ENCODE measurements at places on chromosomes 5 and 9. TPM values are rescaled to one million over a fixed set of nuclear protein-coding genes. Genes with fewer than 3 reads are reported as not detected.

GRCh38 chr9:27591672-27592071, 18.4 kb upstream of the C9orf72 start:
- H3K27me3 ChIP-seq, result no peaks in the 10 kb centered on the region
- H3K36me3 ChIP-seq, result no peaks in the 10 kb centered on the region

- H3K27me3 ChIP-seq, result no peaks in the 10 kb centered on the region
- peak; percentile 49 for ATAC-seq
- H3K4me3 ChIP-seq, result no peak overlapping the region
- H3K27ac ChIP-seq, result peak overlapping the region; percentile 33
- H3K4me1 ChIP-seq, result no peaks in the 10 kb centered on the region
Measured at GRCh38 chr5:76542887-76543690, 80.1 kb downstream of the F2RL2 start.

GRCh38 chr9:110006657-110007056, 201.3 kb downstream of the C9orf152 start:
- ATAC-seq, result no peak
- no peak overlapping the region for H3K27ac ChIP-seq
- no peaks in the 10 kb centered on the region for H3K36me3 ChIP-seq
- H3K4me3 ChIP-seq, result no peak overlapping the region
- no peaks in the 10 kb centered on the region for H3K4me1 ChIP-seq

GRCh38 chr5:16414861-16415260, 50.7 kb downstream of the ZNF622 start:
- ATAC-seq, result no peak
- H3K27ac ChIP-seq, result no peak overlapping the region
- H3K4me1 ChIP-seq, result no peaks in the 10 kb centered on the region

SHISAL2B gene
- total RNA-seq, result not detected

- no peak overlapping the region for H3K27ac ChIP-seq
- H3K4me1 ChIP-seq, result no peaks in the 10 kb centered on the region
- H3K27me3 ChIP-seq, result no peaks in the 10 kb centered on the region
- no peaks in the 10 kb centered on the region for H3K36me3 ChIP-seq
- no peak overlapping the region for H3K4me3 ChIP-seq
- ATAC-seq, result no peak
Measured at GRCh38 chr5:167861129-167861927, 430.1 kb upstream of the WWC1 start.

OBP2B gene
- not detected for total RNA-seq

GPX8 gene
- total RNA-seq, result 9.2 TPM

CER1 gene
- not detected for total RNA-seq

DNA sequence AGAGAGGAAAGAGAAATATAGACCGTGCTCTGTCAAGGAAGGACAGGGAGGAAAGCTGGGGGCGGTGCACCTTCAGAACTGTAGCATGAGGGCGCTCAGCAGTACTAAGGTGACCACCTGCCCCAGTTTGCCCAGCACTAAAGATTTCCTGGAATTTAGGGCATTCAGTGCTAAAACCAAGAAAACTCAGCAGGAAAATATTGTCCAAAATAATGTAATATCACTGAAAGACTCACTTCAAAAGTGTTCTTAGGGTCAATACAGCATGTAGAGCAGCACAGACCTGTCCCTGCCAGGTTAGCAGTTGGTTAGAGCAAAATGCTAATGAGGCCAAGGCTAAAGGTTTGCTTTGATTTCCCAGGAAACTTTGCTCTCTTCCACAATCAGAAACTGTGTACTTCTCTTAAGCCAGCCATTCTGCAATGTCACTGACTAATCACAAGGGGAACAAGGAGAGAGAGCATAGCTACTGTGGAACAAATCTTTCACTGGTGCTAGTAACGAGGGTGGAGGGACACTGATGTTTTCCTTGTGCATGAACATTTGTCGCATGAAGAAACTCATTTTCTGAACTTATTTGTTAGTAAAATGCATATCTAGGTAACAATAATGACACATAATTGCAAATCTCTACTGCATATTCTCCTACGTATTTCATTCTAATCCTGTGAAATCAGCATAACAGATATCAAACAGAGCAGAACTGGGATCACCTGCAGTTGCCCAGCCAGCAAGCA, 53.0 kb upstream of the GRAMD2B start:
- H3K27me3 ChIP-seq, result no peaks in the 10 kb centered on the region
- no peaks in the 10 kb centered on the region for H3K36me3 ChIP-seq
- H3K4me1 ChIP-seq, result peaks cover 15% of the 10 kb centered on the region
- H3K4me3 ChIP-seq, result no peak overlapping the region
- H3K27ac ChIP-seq, result peak overlapping the region; percentile 10

ISOC1 gene
- 31.2 TPM for total RNA-seq

PDCD1LG2 gene
- 4.6 TPM for total RNA-seq

DNA sequence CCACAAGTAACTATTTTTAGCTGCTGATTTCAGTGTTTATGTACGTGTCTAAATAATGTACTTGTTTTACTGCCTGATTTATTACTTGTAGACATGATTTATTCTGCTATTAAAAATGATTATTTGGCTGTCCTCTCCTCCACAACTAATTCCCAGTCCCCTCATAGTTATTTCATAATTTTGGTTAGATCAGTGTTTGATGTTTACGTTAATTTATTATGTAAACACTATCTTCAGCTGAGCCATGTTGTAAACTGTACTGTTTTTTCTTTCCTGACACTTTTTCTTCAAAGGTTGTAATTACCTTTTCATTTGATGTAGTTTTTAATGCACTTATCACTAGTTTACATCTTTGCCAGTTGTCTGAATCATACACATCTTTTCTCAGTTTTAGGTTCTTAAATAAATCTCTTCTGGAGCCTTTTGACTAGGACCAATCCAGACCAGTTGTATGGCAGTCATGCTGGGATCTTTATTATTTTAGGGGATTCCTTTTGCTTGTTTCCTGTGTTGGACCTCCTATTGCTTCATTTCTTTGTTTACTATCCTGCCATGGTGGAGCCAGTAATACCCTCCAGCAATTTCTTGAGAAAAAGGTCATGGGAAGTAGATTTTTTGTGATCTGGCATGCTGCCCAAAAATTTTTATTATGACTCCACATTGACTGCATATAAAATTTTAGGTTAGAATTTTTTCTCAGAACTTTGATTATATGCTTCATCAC, 16.1 kb downstream of the AP3S1 start:
- no peak overlapping the region for H3K27ac ChIP-seq
- no peak for ATAC-seq
- H3K4me3 ChIP-seq, result no peak overlapping the region
- H3K36me3 ChIP-seq, result no peaks in the 10 kb centered on the region
- H3K4me1 ChIP-seq, result peaks cover 64% of the 10 kb centered on the region

DNA sequence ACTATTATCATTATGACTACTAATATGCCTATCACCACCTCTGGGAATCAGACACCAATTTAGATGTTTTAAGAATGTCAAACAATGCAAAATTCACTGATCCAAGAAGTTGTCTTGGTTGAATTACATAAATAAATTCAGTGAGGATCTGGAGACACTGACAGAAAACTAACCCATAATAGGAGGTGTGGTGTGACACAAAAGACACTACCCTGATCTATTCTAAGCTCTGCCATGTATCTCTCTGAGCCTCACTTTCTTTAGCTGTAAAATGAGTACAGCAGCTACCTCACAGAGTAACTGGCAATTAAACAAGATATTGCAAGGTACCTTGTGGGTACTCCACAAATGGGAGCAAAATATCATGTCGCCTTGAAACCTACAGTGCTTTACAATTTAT, 7.5 kb downstream of the CDK5RAP2 start:
- H3K36me3 ChIP-seq, result peaks cover 3% of the 10 kb centered on the region
- no peaks in the 10 kb centered on the region for H3K4me1 ChIP-seq
- H3K4me3 ChIP-seq, result no peak overlapping the region
- no peaks in the 10 kb centered on the region for H3K27me3 ChIP-seq
- ATAC-seq, result no peak

OLFM1 gene
- 27.2 TPM for total RNA-seq

DNA sequence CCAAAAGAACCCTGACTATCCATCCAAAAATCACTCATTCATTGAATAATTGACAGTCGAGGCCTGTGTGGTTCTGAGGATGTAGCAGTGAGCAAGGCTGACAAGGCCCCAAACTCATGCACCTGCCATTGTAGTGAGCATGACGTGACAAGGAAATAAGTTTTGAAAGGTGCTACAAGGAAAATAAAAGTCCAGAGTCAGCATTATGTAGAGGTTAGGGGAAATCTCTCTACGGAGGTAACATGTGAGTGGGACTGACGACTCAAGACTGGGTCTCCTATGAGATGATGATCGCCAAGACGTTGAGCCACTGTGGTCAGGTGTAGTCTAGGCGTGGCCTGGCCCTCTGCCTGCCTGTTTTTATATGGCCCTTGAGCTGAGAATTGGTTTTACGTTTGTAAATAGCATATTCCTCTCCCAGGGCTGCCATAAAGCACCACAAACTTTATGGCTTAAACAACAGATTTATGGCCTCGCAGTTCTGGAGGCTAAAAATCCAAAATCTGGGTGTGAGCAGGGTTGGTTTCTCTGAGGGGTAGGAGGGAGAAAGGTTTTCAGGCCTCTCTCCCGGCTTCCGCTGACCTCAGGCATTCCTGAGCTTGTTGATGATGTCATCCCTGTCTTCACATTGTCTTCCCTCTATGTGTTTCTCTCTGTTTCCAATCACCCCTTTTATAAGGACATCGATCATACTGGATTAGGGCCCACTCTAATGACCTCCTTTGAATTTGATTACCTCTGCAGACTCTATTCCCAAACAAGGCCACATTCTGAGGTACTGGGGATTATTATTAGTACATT, 206.4 kb upstream of the EGFLAM start:
- no peak overlapping the region for H3K4me3 ChIP-seq
- H3K4me1 ChIP-seq, result no peaks in the 10 kb centered on the region
- no peaks in the 10 kb centered on the region for H3K36me3 ChIP-seq
- H3K27ac ChIP-seq, result no peak overlapping the region
- no peak for ATAC-seq

GRCh38 chr9:105503881-105504280, 54.0 kb upstream of the FKTN start:
- H3K27ac ChIP-seq, result no peak overlapping the region
- ATAC-seq, result no peak
- H3K4me3 ChIP-seq, result no peak overlapping the region
- no peaks in the 10 kb centered on the region for H3K36me3 ChIP-seq
- H3K27me3 ChIP-seq, result no peaks in the 10 kb centered on the region
- H3K4me1 ChIP-seq, result no peaks in the 10 kb centered on the region

DNA sequence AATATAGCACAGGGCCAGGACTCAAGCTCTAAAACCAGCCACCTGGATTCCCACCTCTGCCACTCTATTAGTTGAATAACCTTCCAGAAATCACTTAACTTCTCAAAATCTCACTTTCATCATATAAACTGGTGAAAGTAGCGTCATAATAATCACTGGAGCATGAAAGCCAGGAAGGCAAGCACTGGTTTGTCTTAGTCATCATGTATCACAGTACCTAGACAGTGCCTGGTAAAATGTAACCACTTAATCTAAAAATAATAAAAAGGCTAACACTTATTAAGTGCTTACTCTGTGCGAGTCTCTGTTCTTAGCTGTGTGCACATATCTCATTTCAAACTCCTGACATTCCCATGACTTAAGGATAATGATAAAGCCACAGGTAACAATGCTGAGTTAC, 109.4 kb downstream of the ASTN2 start:
- ATAC-seq, result no peak
- no peaks in the 10 kb centered on the region for H3K36me3 ChIP-seq
- no peak overlapping the region for H3K27ac ChIP-seq

DNA sequence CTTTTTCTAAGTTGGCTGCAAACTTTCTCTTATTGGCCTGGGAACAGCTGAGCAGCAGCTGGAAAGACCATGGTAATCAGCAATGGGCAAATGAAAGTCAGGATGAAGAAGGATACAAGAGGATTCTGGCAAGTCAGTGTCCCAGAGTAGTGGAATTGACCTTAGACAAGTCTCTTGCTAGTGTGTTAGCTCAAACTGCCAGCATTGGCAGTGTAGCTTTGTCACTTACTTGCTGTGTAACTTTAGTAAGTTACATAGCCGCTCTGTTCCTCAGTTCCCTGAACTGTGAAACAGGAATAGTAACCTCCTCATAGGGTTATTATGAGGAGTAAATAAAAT, 3.6 kb downstream of the ALDH1A1 start:
- H3K36me3 ChIP-seq, result no peaks in the 10 kb centered on the region
- H3K4me1 ChIP-seq, result peaks cover 44% of the 10 kb centered on the region
- no peak for ATAC-seq
- peak overlapping the region; percentile 19 for H3K4me3 ChIP-seq
- H3K27me3 ChIP-seq, result no peaks in the 10 kb centered on the region
- H3K27ac ChIP-seq, result no peak overlapping the region

ADAMTSL2 gene
- total RNA-seq, result 5.8 TPM

GRCh38 chr9:17637229-17637628, 58.4 kb downstream of the SH3GL2 start:
- H3K27me3 ChIP-seq, result no peaks in the 10 kb centered on the region
- H3K36me3 ChIP-seq, result no peaks in the 10 kb centered on the region
- no peaks in the 10 kb centered on the region for H3K4me1 ChIP-seq
- H3K27ac ChIP-seq, result no peak overlapping the region
- H3K4me3 ChIP-seq, result no peak overlapping the region

GRCh38 chr5:73482383-73483136, 15.7 kb upstream of the BTF3 start:
- H3K4me3 ChIP-seq, result no peak overlapping the region
- no peaks in the 10 kb centered on the region for H3K4me1 ChIP-seq
- ATAC-seq, result no peak

- no peak for ATAC-seq
- no peaks in the 10 kb centered on the region for H3K36me3 ChIP-seq
- no peaks in the 10 kb centered on the region for H3K4me1 ChIP-seq
Measured at GRCh38 chr9:18821788-18822187, 211.2 kb downstream of the SAXO1 start.

- H3K27ac ChIP-seq, result no peak overlapping the region
- no peaks in the 10 kb centered on the region for H3K27me3 ChIP-seq
- H3K4me3 ChIP-seq, result no peak overlapping the region
- no peak for ATAC-seq
- no peaks in the 10 kb centered on the region for H3K4me1 ChIP-seq
- no peaks in the 10 kb centered on the region for H3K36me3 ChIP-seq
Measured at GRCh38 chr9:92547356-92547755, 11.6 kb upstream of the ECM2 start.

DNA sequence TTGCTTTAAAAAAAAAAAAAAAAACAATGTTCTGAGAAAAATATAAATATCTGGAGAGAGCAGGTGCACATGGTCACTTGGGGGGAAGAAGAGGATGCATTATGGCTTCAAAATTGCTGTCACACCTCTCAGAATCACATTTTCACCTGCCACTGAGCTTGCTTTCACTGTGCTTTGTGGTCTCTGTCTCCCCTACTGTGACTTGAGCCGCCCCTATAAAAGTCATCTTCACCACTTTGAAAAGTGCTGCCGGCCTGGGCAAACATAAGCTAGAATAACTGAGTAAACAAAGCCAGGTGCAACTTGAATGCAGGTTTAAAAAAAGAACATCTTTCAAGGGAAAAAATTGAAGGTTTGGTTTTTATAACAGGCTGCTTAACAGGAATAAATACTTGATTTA, 368.1 kb upstream of the GRIA1 start:
- H3K27ac ChIP-seq, result no peak overlapping the region
- no peak overlapping the region for H3K4me3 ChIP-seq
- no peak for ATAC-seq
- H3K4me1 ChIP-seq, result no peaks in the 10 kb centered on the region
- H3K36me3 ChIP-seq, result no peaks in the 10 kb centered on the region
